ENCODE measurements at places on chromosomes 16 and 17. TPM values are rescaled to one million over a fixed set of nuclear protein-coding genes. Genes with fewer than 3 reads are reported as not detected.

DNA sequence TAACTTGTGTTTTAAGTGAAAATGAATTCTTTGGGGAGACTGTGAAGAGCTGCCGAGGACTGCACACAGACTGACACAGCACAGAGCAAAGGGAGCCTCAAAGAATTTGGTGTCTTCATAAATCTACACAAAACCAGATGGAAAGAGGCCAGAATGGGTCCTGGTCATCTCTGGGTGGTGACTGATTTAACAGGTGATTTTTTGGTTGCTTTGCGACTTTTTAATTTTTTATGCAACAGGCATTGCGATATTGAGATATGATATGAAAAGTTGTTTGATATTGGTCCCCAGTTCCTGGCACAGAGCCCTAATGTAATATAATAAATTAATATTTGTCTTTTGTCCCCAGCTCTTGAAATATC, 12.6 kb upstream of the EIF1 start:
- no peak for DNase-seq

GRCh38 chr17:31446195-31446967, 54.9 kb downstream of the RAB11FIP4 start:
- no peak for DNase-seq

- no peak for DNase-seq
These were observed 11.6 kb downstream of the WNT9B start for GRCh38 chr17:46862949-46863348.

DNA sequence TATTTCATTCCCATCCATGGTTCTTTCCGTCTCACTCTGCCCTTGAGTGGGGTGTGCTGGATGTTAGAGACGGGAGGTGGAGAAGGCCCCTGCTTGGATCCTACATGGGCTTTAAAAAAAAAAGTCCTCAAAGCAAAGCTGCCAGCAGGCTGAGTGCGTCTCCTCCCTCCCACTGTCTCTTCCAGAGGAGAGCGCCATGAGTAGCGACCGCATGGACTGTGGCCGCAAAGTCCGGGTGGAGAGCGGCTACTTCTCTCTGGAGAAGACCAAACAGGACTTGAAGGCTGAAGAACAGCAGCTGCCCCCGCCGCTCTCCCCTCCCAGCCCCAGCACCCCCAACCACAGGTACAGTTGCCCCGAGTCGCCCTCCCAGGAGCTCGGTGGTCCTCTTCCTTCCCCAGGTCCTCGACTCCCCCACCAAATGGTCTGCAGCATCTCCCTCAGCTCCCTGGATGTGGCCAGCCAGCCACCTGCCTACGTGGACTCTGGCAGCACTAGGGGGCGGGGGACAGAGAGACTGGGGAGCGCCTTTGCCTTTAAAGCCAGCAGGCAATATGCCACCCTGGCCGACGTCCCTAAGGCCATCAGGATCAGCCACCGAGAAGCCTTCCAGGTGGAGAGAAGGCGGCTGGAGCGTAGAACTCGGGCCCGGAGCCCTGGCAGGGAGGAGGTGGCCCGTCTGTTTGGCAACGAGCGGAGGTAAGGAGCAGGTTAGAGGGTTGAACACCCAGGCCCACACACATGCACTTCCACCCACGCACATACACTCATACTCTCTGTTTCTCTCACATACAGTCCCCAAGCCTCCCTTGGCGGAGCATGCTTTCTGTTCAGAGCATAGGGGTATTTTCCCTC, 68.2 kb downstream of the PLD6 start:
- DNase-seq = no peak

- DNase-seq = no peak
These were observed 46.1 kb upstream of the NLRP1 start for GRCh38 chr17:5630434-5630833.

GRCh38 chr16:31484491-31485171, 1.7 kb downstream of the SLC5A2 start:
- peak; percentile 93 for DNase-seq

The TMEM238L gene
- not detected for total RNA-seq

- DNase-seq = no peak
These were observed 217.0 kb upstream of the CIBAR2 start for GRCh38 chr16:85329059-85329812.

The OR1A1 gene
- not detected for total RNA-seq

The RHBDL3 gene
- 0.47 TPM for total RNA-seq

DNA sequence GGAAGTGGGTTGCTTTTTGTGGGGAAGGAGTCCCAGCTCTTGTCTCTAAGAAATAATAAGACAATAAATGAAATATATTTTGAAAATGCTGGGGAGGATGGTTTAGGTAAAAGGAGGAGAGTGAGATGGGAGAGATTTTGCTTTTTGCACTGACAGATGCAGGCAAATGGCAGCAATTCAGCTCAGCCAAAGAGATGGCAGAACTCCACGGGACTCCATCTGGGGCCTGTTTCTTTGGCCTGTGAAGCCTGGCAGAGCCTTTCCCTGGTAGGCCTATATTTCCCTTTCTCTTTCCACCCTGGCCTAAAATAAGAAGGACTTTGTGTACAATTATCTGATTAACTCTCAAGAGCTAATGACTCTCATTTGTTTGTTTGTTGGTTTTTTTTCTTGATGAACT, 1525.1 kb downstream of the CDH11 start:
- no peak for DNase-seq

GRCh38 chr17:44541884-44542581, 15.3 kb upstream of the FZD2 start:
- no peak for DNase-seq

The SRL gene
- not detected for total RNA-seq

The CDH15 gene
- 1.5 TPM for total RNA-seq

The CCL3 gene
- 0.55 TPM for total RNA-seq

DNA sequence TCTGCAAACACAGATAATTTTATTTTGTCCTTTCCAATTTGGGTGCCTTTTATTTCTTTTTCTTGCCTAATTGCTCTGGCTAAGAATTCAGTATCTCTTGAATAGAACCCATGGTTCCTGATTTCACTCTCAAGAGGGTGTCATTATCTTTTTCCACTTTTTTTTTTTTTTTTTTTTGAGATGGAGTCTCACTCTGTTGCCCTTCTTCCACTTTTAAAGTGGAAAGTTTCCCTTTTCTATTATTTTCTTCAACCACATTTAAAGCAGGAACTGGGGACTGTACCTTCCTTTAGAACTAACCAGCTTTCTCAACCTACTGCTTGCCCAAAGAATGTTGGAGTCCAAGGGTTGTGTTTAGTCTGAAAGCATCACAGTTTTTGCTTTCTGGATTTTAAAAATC, 31.1 kb downstream of the SLFN11 start:
- DNase-seq = no peak

GRCh38 chr17:45090711-45091110, 29.6 kb downstream of the NMT1 start:
- DNase-seq = no peak

GRCh38 chr17:57553526-57553925, 191.6 kb downstream of the CCDC182 start:
- DNase-seq = no peak

The ENPP7 gene
- total RNA-seq = not detected

GRCh38 chr17:78081551-78081950, 47.0 kb downstream of the TMC6 start:
- no peak for DNase-seq

DNA sequence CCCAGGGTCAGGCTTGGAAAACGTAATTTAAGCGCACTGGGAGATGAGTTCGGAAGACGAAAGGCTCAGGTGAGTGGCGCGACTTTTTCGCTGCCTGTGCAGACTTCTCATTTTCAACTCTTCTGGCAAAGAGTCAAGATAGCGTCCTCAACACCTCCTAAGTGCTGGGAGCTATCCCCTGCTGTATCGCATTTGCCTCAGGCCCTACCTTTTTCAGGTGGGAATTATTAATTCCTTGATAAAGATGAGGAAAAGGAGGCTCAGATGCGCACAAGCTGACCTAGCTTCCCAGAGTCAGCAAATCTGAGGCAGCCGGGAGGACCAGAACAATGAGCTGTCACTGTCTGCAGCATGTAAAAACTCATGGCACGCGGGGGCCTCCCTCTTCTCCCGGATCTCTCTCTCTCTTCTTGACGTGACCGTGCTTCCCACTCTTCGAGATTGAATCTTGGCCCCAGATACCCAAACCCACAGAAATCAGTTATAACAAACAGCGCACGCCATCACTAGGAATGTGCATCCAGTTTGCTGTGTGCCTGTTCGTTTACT, 512 bp upstream of the ADAMTS18 start:
- DNase-seq = no peak

DNA sequence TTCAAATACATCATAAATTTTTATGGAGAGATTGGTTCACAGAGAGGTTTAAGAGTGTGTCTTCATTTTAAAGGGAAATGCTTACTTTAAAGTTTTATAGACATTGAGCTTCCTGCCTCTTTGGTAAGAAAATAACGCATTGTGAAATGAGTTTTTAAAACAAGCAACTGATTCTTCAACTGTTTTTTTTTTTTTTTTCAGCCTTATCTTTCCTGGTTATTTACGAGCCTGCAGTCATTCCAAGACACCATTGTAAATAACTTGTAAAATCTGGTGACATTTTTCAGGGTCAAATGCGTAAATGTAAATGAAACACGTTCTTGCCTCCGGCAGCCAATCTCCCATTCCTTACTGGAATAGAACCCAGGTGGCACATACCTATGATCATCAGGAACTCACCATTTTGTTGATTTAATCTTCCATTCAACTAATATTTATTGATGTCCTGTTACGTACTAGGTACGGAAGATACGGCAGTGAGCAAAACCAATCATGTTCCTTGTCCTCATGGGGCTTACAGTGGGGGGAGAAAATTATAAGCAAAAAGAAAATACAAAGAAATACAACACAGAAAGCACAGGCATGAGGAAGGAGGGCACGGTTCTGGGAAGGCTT, 33.2 kb upstream of the CDYL2 start:
- DNase-seq = no peak

GRCh38 chr16:13521356-13521755, 398.6 kb upstream of the ERCC4 start:
- no peak for DNase-seq

DNA sequence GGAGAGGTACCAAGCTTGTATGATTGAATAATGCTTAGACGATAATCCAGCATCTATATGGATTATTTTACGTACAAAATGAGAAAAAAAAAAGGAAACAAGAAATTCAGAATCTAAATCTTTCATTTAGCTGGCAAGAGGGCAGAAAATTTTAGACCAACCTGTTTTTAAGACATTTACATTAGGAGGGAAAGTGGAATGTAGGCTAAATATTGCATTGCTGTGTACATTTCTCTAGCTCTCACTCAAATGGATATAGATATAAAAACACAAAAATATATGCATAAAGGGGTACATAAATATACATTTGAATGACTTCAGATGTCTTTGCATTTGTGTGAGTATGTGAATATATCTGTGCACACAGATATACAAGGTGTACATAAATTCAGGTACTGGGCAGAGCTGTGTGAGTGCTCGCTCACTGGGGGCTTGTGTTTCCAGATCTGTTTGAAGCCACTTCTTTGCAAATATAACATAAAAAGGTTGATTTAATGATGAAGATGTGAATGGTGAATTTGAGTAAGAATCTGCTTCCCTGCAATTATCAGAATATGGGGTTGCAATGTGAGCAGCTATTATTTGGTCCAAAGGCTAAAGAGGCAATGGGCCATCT, 14.2 kb upstream of the ZFHX3 start:
- no peak for DNase-seq

DNA sequence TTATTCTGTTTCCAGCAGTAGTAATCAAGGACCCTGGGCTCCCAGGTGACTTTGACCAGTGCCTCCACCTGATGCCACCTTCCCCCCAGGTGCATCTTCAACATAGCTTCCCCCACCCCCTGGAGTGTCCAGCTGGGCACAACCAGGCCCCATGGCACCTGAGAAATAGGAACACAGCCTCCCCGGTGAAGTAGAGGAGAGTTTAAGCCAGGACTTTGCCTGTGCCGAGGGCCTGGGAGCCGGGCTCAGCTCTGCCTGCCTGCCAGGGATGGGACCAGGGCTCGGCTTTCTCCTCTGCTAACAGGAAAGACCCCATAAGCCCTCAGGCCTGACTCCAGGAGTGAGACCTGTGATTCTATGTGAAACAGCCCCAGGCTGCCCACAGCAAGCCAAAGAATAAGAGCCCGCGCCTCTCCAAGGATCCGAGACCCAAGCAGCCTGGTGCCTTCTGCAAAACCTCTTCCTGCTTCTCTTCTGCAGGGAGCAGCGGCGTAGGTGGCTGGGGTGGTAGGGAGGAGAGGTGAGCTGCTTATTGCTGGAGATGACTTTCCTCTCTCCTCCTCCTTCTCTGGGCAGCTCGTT, 16.4 kb upstream of the RBFOX3 start:
- DNase-seq = peak; percentile 17

GRCh38 chr16:84847564-84848355, 28.0 kb downstream of the CRISPLD2 start:
- no peak for DNase-seq

- DNase-seq = peak; percentile 59
These were observed 16.7 kb downstream of the SREBF1 start for GRCh38 chr17:17820046-17820445.

The NACA2 gene
- not detected for total RNA-seq

- no peak for DNase-seq
These were observed 139.3 kb upstream of the IRX3 start for GRCh38 chr16:54425681-54426552.

The PDF gene
- total RNA-seq = 21.9 TPM

The PRSS36 gene
- 1.4 TPM for total RNA-seq

DNA sequence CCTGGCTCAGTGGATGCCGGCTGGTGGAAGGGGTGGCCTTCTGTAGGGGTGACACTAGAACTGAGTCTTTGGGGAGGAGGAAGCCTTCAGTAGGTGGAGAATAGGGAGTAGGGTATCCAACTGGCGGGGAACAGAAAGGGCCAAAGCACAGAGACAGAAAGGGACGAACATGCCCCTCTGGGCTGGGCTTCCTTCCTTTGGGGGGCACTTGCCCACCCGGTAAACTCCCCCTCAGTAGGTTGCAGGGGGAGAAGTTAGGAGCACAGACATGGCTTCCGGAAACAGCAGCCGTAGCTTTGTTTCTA, 774 bp downstream of the ENGASE start:
- no peak for DNase-seq
